ENCODE measurements at places on chromosomes 11 and 22. TPM values are rescaled to one million over a fixed set of nuclear protein-coding genes. Genes with fewer than 3 reads are reported as not detected.

The MCAM gene
- 6,907 TPM for total RNA-seq

The CSKMT gene
- 3.5 TPM for total RNA-seq

The TCN2 gene
- total RNA-seq = 56.9 TPM

The DAGLA gene
- 4.3 TPM for total RNA-seq

The OR4C5 gene
- not detected for total RNA-seq
